ENCODE measurements at places on chromosomes 12 and 14.

- no peak for DNase-seq
Measured at GRCh38 chr14:106738075-106738474, 1211.7 kb downstream of the TMEM121 start.

DNA sequence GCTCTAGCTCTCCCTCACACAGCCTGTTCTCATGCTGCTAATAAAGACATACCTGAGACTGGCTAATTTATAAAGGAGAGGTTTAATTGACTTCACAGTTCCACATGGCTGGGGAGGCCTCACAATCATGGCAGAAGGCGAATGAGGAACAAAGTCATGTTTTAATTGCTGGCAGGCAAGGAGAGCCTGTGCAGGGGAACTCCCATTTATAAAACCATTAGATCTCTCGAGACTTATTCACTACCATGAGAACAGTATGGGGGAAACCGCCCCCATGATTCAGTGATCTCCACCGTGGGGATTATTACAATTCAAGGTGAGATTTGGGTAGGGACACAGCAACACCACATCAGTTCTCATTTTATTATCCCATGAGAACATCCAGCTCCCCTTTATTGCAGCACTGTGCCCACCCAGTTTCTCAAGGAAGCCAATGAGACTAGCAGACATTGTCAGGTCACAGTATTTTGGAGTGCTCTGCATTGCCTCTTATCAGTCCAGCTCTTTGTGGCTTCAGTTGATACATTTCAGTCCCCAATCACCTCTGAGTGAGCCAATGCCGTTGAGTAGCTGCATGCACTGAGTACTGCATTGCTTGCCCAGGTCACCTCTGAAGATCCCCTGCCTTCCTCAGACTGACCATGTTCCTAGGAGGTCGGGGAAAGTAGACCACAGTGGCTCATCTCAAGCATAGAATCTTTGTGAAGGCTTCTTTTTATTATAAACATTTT, 131.2 kb downstream of the CRADD start:
- DNase-seq: no peak

- DNase-seq: no peak
Measured at GRCh38 chr12:50734409-50735263, 29.3 kb upstream of the ATF1 start.

DNA sequence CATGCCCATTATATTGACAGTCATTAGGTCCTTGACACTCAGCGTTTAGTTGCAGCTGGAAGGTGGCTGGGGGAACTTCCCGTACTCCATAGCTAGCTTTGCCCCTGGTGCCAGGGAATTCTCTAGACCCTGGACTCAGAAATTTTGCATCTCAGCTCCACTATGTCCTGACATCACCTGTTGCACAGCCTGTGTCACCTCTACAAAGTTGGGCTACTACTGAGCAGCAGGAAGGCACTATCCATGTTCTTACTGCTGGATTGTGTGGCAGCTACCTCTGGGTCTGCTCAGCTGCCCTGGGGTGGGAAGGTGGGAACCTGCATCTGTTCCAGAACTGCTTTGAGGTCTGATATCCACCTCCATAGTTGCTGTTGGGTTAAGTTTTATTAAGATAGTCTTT, 11.0 kb downstream of the KCNJ8 start:
- DNase-seq: no peak

DNA sequence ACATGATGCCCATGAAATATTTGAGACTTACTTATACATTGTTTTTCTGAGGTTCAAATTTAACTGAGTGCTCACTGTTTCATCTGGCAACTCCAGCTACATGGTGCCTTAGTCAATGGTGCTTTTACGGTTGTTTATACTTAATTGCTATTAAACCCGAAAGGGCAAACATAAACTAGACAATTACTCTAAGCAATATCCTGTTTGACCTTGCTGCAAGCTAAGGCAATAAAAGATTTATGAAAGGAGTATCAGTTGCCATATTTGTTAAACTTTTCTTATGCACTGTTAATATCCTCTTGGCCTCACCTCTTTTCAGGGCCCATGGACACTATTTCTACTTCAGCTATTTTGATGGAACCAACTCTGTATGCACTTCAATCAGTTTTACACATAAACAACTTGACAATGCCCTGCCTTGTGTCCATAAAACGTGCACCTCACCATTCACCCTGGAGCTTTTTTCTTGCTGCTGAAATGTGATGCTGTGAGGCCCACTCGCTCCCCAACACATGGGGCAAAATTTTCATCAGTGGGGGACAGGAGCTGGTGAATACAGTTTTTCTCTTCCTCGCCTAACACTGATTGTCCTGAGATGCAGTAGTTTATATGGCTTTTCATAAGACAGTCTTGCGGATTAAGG, 64.1 kb upstream of the HIF1A start:
- DNase-seq: no peak

DNA sequence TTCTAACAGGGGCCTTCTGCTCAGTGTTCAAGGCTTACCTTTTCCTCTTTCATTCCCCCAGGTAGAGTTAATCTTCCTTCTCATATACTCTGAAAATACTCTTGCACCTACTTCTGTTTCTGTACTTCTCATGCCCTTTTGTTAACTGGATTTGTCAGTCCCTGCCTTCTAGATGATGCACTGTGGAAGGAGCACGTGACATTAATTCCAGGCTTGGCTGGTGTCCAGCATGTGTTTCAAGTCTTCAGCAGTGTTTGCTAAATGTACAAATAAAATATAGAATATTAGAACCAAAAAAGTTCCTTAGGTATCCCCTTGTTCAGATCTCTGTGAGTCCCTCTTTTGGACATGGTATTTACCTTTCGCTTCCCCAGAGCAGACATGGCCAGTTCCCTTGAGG, 27.9 kb upstream of the EVL start:
- DNase-seq: no peak

- no peak for DNase-seq
Measured at GRCh38 chr12:47901063-47901717, 3.6 kb downstream of the VDR start.

- DNase-seq: no peak
Measured at GRCh38 chr14:103206836-103207387, 83.7 kb downstream of the TNFAIP2 start.

- DNase-seq: no peak
Measured at GRCh38 chr14:23939607-23940326, 13.8 kb upstream of the DHRS4 start.

- DNase-seq: no peak
Measured at GRCh38 chr12:111546758-111547383, 52.2 kb downstream of the ATXN2 start.

DNA sequence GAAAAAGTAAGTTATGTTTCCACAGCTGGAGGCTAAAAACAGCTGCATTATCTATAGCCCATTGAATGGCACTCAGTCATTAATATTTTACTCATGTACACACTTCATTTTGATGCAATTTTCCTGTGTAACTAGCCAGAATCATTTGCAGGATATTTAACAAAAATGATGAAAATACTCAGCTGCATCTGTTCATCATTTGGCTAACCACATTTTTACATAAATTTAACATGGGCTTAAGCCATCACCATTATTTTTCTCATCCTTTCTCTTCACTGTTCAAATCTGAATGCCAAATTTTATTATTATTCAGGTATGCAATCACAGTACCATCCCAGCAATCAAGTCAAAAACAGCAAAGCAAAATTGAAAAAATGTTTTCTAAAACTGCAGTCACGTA, 41.8 kb downstream of the ATXN7L3B start:
- DNase-seq: no peak

DNA sequence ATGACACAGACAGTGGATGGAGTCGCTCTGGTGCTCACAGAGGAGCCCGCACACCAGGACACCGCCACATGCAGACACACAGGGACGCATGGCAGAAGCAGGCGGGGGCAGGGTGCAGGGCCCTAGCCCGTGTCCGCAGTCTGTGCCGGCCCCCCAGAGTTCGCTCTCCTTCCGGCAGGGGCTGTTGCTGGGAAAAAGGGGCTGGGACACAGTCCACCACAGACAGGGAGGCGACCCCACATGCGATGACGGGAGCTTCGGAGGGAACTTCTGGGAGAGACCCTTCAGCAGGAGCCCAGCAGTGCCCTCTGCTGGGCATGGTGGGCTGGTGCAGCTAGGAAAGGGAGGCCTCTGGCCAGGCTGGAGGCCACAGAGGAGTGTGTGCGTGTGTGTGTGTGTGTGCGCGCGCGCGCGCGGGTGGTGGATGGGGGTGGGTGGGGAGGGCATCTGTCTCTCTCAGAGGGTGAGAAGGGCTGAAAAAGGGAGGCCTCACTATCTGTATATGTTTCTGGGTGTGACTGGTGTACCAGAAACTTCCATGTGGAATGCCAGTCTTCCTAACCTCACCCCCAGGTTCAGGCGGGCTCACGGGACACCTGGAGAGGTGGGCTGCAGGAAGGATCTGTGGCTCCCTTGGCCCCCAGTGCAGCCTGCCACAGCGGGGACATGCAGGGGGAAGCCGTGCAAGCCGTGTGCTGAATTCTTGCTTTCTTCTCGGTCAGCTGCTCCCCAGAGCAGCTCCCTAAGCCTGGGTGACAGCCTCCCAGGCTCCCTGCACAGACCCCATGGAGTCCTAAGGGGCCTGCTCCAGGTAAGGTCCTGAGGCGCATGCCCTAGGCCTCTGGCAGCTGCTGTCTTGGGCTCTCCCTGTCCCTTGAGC, 60.7 kb downstream of the PLEKHG3 start:
- DNase-seq: peak; percentile 70
